CD4-positive, alpha-beta T cell treated with Interferon gamma for 1 hour (primary cell): ENCODE measurements at places on chromosomes 13 and 19.

GRCh38 chr13:28582225-28582891 is 76.6 kb upstream of the POMP start:
- no peak for DNase-seq

DNA sequence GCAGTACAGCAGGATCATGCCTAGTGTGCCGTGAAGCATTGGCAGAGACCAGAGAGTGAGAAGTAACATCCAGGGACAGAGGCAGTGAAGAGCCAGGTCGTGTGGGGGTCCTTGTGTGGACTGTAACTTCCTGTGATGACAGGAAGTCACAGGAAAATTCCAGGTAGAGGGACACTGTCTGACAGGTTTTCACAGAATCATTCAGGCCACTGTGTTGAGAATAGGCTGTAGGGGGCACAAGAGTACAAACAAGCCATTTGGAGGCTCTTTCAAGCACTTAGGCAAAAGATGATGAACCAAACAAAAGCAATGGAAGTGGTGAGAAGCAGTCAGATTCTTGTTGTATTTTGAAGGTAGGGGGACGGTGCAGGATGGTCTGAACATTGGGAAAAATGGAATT is 46.4 kb downstream of the N4BP2L1 start:
- no peak for DNase-seq

DNA sequence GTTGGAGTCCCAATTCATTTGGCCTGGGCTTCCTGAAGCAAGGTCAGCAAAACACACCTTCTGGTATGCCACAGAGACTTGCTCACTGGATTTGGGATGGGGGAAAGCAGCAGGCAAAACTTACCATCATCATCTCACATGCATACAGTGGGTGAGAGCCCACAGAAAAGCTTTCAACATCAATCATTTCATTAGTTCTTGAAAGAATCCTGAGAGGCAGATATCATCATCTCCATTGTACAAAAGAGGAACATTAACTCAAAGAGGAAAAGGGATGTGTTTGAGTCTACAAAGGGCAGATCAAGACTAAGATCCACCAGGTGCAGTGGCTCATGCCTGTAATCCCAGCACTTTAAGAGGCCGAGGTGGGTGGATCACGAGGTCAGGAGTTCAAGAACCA is 6.4 kb downstream of the WDR87 start:
- DNase-seq = no peak

DNA sequence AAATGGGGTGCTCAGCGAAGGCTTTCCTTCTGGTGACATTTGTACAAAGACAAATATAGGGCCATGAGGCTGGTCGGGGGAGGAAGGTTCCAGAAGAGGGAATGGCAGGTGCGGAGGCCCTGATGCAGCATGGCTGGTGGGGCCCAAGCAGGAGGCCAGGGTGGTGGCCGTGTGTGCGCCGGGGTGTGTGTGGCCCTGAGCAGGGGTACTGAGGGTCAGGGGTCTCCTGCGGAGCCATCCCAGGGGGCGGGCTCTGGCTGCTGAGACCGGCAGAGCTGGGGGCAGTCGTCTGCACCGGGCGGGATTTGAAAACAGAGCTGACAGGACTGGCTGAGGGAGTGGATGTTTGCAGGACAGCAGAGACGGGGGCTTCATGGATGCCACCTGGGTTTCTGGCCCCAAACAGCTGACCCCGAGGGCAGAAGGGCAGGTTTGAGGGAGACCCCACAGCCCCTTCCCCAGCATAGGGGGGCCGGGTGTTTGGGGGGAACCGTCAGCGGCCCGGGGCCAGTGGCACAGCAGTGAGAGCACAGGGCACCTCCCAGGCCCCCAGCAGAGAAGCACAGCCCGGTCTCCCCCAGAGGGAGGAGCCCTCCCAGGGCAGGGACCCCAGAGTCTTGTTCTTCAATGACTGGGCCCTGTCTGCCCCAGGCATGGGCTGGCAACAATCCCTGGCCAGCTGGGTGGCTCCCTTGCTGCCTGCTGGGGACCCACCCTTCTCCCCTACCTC is 11.4 kb downstream of the PIAS4 start:
- no peak for DNase-seq

DNA sequence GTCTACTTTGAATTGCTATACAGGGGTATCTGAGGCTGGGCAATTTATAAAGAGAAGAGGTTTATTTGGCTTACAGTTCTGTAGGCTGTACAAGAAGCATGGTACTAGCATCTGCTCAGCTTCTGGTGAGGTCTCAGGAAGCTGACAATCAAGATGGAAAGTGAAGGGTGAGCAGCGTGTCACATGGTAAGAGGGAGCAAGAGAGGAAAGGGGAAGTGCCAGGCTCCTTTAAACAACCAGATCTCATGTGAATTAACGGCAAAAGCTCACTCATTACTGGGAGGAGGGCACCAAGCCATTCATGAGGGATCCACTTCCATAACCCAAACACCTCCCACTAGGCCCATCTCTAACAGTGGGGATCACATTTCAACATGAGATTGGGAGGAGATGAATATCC is 222.4 kb downstream of the TDRD3 start:
- no peak for DNase-seq

GRCh38 chr13:43489233-43489632 is 297.5 kb downstream of the ENOX1 start:
- no peak for DNase-seq

GRCh38 chr13:65595916-65596315 is 1634.2 kb downstream of the PCDH9 start:
- no peak for DNase-seq

- no peak for DNase-seq
Measured at GRCh38 chr13:59088716-59089115, 1075.0 kb downstream of the DIAPH3 start.

DNA sequence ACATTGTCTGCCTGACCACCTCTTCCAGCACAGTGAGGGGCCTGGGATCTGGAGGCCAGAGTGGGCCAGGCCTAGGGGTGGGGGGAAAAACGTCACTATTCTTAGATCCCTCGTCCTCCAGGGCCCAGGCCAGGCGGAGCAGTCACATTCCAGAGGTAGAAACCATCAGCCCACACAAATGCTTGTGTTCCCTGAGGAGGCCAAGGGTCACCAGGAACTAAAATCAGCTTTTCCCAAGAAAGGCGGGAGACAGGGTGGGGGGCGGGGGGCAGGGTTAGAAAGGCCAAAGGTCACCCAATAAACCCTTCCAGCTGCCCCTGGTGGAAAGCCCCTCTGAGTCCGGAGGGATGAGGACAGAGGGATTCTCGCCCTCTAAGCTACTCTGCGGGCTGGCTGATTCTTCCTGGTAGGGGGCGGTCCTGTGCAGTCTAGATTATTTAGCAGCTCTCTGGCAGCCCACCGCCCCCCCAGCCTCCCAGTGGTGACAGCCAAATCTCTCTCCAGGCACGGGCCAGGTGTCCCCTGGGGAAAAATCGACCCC is 23.5 kb upstream of the CCL25 start:
- no peak for DNase-seq

DNA sequence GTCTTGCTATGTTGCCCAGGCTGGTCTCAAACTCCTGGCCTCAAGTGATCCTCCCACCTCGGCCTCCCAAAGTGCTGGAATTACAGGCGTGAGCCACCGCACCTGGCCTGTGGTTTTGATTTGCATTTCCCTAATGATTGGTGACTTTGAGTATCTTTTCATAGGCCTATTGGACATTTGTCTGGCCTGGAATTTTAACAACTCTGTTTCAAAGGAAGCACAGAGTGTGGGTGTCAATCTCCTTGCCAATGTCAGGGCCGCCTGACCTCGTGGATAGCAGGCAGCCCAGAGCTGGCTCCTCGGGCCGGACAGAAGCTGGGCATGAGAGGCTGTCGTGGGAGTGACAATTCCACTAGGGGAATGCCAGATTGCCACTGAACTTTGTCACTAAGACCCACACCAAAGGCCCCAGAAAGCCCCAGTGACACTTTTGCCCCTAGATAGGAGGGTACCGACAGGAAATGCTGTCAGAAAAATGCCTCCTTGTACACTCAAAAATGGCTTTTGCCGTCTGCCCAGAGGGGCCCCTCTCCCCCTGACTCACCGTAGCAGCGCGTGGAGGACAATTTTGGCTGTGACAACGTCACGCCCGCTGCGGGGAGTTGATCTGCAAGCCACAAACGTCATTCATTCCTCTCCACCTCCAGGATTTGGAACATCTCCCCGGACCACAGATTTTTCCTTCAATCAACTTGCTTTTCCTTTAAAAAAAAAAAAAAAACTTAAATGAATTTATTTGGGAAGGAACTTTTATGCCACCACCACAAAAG is 11.7 kb upstream of the ADGRE5 start:
- peak; percentile 94 for DNase-seq

- no peak for DNase-seq
Measured at GRCh38 chr13:48220981-48221685, 11.9 kb upstream of the ITM2B start.

DNA sequence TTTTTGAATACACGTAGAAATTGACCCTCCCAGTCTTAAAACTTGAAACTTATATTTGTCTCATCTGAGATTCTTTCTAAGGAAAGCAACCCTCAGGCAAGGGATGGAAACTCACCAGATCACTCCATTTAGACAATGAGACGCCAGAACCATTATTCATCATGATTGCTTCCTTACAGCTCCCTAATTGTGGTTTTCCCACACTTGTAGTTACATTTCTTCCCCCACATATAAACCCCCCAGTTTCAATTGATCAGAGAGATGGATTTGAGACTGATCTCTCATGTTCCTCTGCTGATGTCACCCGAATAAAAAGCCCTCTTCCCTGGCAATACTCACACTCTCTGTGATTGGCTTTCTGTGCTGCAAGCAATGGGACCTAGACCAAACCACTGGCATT is 197.9 kb upstream of the STARD13 start:
- no peak for DNase-seq
